ENCODE measurements at places on chromosomes 2 and 18. TPM values are rescaled to one million over a fixed set of nuclear protein-coding genes. Genes with fewer than 3 reads are reported as not detected.
A peak's percentile ranks its signal among the peaks of the same experiment; 100 is the strongest.

Gene DSG4
- total RNA-seq: not detected

Gene RGPD4
- total RNA-seq: not detected

Gene C2orf72
- 0.57 TPM for total RNA-seq

Gene POTEI
- 0.40 TPM for total RNA-seq

Gene KCNJ13
- not detected for total RNA-seq

Gene REG3G
- not detected for total RNA-seq

Gene RNU2-63P
- not detected for total RNA-seq

Gene CD8A
- total RNA-seq: not detected

Gene SGO2
- 26.4 TPM for total RNA-seq

Gene INHBB
- 1.0 TPM for total RNA-seq

Gene RBM44
- 0.06 TPM for total RNA-seq

Gene KCNG2
- not detected for total RNA-seq

Gene CTNNA2
- total RNA-seq: not detected

Gene ARHGAP25
- total RNA-seq: 0.51 TPM

Gene MYO1B
- 98.0 TPM for total RNA-seq

DNA sequence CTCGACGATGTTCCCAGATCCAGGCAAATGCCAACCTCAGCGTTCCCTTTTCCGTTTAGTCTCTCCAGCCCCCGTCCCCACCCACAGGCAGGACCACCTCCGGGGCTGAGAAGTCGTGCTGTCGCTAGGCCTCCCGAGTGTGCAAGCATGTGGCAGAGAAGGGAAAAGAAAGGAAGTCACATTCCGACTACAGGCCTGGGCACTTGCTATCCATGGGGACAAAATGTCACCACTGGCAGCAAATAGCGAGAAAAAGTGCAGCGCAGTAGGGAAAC is 420 bp downstream of the PIGN start:
- DNase-seq: no peak

DNA sequence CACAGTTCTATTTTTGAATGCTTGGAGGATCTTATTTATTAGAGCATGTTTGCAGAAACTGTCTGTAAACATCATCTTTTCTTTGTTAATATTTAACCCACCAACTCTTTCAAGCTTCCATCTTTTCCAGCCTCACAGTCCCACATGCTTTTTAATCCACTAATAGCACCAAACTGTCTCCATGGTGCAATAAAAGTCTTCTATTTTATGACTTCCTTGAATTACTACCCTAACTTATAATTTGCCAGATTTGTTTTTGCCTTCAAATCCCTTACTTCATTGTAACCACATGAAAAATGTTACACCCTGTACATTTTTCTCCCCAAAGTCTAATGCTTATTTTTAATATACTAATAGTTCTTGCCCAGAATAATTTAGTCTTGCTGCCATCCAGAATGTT is 792.6 kb downstream of the PLCL1 start:
- no peak for DNase-seq

GRCh38 chr2:200378652-200379290 is 72.3 kb downstream of the SPATS2L start:
- peak; percentile 26 for DNase-seq

DNA sequence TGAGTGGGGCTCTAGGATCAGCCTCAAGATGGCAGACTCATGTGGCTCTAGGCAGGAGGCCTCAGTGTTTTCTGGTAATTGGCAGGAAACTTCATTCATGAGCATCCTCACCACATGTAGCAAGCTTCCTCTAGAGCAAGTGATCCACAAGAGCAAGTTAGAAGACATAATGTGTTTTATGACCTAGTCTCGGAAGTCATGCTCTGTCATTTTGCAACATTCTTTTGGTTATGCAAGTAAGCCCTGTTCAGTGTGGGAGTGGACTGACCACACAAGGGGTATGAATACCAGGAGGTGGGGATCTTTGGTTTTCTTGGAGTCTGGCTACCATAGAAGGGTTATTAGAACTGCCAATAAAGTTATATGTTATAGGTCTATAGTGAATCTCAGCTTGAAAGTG is 66.8 kb upstream of the STK39 start:
- no peak for DNase-seq

- no peak for DNase-seq
These were observed 152.7 kb downstream of the WDSUB1 start for GRCh38 chr2:159133797-159134196.

DNA sequence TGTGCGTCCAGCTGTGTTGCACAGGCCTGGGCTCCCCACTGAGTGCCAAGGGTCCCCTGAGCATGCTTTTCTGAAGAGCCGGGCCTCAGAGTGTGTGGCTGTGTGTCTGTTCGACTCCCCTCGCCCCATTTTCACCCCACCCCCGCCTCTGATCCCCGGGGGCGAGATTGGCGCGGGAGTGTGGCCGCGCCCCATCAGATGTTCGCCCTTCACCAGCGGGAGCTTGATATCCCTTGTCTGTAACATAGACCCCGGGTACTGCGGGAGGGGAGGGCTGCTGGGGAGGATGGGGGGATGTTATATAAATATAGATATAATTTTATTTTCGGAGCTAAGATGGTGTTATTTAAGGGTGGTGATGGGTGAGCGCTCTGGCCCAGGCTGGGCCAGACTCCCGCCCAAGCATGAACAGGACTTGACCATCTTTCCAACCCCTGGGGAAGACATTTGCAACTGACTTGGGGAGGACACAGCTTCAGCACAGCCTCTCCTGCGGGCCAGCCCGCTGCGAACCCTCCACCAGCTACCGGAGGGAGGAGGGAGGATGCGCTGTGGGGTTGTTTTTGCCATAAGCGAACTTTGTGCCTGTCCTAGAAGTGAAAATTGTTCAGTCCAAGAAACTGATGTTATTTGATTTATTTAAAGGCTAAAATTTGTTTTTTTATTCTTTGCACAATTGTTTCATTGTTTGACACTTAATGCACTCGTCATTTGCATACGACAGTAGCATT is 1.5 kb downstream of the RHOB start:
- no peak for DNase-seq

- DNase-seq: no peak
These were observed 2.2 kb downstream of the CFAP221 start for GRCh38 chr2:119546447-119546767.

GRCh38 chr2:137049518-137049917 is 284.2 kb downstream of the THSD7B start:
- DNase-seq: no peak

- DNase-seq: no peak
These were observed 46.3 kb downstream of the MERTK start for GRCh38 chr2:111944531-111945210.

DNA sequence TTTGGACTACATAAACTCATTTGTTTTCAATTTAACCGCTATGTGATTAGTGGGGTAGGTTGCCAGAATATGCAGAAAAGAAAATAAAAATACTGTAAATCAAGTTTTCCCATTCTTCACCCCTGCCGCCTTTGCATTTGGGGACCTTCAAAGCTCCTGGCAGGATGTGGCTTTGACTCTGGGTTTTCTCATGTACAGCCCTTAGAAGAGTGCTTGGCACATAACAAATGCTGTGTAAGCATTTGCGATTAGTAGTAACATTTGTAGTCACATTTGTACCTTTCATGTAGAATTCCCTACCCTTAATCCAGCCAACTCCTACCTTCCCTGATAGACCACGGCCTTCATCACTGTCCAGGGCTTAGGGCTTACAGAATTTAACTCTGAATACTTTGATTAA is 262.6 kb downstream of the MREG start:
- no peak for DNase-seq

DNA sequence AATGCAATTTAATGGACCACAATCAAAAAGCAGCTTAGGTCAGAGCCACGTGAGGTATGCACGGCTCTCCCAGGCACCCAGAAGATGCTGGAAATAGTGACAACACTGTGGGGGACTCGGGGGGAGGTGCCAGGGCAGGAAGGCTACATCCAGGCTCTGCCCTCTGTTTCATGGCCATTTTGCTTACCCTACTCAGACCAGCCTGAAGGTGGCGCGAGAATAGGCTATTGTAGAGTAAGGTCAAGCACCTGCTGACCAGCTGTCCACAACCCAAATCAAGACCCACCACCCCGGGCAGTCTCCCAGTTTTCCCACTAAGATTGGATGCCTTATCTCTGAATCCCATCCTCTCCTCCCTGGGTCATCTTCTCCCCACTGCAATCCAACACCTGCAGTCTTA is 115.7 kb downstream of the VIT start:
- DNase-seq: peak; percentile 23

DNA sequence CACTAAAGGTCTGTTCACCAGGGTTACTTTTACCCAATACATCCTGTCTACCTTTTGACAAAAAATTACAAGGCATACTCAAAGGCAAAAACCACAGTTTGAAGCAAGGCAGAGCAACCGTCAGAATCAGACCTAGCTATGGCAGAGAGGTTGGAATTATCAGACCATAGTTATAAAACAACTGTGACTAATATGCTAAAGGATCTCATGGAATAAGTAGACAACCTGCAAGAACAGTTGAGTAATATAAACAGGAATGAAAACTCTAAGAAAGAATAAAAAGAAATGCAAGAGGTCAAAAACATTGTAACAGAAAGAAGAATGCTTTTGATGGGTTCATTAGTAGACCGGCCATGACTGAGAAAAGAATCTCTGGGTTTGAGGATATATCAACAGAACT is 318.8 kb upstream of the KCNH7 start:
- DNase-seq: no peak

- DNase-seq: no peak
These were observed 332.2 kb downstream of the EIPR1 start for GRCh38 chr2:3045318-3045921.

DNA sequence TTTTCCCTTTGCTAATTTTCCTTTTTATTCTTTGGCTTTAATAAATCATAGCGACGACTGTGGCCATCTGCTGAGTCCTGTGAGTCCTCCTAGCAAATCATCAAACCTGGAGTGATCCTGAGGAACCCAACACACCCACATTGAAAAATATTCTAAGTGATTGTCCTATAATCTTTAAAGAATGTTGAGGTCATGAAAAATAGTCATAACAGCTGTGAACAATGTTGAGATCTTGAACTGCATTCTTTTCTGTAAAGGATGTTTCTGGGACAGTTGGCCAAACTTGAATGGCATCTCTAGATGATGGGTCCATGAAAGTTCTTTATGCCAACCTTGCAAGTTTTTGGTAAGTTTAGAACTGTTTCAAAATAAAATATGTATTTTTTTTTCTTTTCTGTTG is 53.2 kb upstream of the ADAM23 start:
- DNase-seq: no peak

- no peak for DNase-seq
These were observed 61.8 kb upstream of the CCDC85A start for GRCh38 chr2:56121995-56122394.

DNA sequence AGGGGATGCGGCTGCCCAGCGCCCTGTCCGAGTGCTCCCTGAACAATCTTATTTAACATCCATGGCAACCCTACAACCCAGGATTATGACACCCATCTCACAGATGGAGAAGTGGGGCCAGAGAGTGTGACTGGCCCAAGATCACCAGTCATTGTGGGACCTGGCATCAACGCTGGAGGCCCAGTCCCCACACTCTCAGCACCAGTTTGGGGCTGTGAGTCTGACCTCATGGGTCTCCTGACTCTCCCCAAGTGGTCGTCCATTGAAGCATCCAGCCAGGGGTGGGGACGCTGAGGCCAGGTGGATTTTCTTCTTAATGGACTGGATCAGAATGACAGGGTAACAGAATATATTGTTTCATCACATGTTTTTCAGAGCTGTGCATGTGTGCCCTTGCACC is 24.5 kb downstream of the MAL start:
- DNase-seq: no peak

DNA sequence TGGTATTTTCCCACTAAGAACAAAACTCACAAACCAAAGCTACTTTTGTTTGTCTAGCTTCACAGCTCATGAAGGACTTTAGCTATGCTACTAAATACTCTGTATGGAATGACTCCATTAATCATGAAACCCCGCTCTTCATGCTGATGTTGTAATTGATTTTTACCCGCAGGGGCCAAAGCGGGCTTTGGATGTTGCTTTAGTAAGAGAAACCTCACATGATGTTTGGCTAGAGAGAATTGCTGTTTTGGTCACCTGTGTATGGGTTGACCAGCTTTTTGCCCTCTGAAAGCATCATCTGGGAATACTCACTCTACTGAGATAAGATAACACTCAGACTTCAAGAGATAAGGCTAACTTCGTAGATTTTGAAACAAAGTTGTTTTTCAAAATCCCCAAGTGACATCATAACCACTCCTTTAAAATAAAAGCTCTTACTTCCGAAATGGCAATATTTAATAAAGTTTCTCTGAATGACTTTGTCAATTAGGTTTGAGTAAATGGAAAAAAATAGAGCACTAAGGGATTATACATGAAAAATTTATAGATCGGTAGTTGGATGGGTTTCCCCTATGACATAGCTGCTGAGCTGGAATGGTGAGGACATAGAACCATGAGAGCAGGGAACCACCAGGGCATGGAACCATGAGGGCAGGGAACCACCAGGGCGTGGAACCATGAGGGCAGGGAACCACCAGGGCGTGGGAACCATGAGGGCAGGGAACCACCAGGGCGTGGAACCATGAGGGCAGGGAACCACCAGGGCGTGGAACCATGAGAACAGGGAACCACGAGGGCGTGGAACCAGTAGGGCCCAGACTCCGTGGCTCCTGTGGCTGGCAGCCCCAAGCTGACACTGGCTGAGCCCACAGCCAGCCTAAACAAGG is 31.9 kb downstream of the ACKR3 start:
- DNase-seq: no peak

DNA sequence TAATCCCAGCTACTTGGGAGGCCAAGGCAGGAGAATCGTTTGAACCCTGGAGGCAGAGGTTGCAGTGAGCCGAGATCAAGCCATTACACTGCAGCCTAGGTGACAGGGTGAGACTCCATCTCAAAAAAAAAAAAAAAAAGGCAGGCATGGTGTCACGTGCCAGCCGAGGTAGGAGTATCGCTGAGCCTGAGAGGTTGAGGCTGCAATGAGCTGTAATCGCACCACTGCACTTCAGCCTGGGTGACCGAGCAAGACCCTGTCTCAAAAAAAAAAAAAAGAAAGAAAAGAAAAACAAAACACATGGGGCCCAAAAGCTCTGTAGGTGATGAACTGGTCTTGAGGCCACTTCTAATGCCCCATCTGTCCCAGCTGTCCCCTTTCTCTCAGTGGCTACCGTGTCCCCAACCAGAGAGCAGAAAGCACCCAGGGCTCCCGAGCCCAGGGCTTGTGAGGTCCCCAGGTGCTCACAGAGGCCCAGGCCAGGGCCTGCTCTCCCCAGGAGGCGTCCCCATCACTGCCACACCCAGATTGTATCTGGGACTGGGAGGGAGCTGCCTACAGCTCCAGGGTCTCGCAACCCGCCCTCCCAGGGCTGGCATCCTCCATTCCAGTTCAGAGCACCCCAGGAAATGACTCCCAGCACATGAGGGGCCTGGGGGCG is 8.5 kb downstream of the KLHL30 start:
- DNase-seq: no peak

GRCh38 chr2:144686518-144687215 is 166.7 kb upstream of the ZEB2 start:
- no peak for DNase-seq

Data from Daoy (cell line).